ENCODE measurements at places on chromosomes 5 and 9.

GRCh38 chr9:126205265-126205664 lies 121.4 kb upstream of the MVB12B start:
- no peak for DNase-seq

DNA sequence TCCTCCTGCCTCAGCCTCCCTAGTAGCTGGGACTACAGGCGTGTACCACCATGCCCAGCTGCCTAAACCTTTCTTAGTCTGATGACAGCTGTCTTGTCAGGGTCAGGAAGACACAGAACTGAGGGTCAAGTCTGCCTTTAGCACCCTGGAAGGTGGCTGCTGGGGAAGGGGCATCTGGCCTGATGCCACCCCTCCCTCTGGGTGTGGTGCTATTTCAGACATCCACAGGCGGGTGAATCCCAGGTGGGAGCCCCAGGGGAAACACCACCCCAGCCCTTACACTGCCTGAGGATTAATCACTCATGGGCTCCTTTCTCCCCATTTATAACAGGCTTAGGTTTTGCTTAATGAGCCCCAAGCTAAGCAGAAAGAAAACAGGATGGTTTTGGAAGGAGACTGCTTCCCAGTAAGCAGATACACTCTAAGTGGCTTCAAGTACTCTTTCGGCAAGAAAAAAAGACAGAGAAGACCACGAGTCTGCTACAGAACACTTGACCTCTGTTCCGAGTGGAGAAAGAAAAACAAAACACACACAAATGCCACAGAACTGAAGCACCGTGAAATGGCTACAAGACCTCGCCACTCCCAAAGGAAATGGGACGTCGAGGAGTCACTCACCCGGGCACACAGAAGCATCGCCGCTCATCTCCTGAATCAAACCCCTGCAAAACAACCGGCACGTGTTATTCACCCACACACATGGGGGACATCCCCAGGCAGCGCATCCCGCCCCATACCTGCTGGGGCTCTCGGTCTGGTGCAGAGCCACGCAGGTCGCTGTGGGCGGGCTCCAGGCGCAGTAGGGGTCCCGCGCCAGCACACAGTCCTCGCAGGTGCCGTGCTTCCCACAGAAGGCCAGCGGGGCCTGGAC lies 62.4 kb downstream of the SECISBP2 start:
- no peak for DNase-seq

DNA sequence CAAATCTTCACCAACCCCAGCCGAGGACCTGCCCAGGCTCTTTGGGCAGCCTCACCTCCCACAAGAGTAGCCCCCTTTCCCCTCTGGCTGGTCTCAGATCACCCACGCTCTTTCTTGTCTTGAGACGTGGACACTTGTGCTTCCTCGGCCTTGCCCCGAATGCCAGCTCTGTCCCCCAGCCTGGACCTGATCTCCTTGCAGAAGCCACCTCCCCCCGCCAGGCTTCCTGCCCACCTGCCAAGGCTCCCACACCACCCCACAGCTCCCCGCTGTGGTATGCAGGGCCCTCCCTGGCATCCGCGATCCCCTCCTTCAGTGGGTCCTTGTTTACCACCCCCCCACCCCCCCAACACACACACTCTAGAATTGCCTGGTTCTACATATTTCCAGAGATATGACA lies 133.7 kb downstream of the ROR2 start:
- no peak for DNase-seq

- no peak for DNase-seq
Observed at GRCh38 chr9:91056917-91057316, 255.3 kb downstream of the SYK start.

DNA sequence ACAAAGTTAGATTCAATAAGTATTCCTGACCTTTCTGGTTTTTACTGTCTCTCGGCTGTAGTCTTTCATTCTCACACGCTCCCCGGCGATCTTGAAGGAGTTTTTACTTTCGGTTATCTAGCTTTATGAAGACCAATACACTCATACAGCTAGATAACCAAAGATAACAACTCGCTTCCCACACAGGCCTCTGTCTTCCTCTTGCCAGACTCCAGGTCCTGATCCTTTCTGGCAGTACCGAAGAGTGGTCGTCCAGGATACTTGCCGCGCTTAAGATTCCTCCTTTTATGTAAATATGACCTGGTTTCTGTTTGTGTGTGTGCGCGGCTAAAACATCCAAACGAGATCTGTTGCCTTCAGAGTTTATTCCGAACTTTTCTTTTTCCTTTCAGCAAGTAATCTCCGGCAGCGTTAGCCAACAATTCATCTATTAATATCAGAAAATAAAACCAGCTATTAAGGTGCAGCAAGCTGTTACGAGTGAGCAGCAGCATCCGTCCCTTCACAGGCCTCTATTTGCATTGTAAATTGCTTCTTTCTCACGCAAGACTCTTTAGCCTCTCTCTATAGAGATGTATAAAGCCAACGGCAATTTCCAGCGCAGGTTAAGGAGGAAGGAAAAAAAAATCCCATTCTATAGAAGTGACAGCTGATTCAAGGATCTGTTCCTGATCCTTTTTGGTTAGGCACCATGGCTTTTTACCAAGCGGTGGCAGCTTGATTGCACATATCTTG lies 216.1 kb downstream of the MEF2C start:
- DNase-seq = no peak

DNA sequence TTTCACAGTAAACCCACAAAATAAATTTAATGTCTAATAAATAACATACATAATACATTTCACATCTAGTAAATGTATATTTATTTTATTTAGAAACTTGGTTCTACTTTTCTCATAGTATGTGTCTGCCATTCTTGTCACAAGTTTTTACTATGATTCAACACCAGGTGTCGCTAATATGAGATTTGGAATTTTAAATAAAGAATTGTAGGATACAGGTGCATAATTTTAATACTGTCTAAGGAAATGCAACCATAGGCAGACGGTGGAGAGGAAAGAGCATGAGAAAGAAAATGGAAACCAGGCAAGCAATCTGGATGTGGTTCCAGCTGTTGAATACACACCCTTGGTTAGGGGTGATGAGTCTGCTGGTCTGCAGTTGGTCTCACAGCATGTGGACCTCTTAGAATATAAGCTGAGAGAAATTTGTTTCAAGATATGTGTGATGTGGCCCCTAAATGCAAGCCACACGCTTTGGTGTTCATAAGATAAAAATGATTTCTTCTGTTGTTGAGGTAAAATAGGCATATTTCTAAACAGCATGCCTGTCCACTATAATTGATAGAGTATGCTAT lies 114.7 kb upstream of the TXNDC8 start:
- no peak for DNase-seq

Measured in foreskin keratinocyte (primary cell).